D341Med (cell line): ENCODE measurements at places on chromosomes 5 and 9.
A peak's percentile ranks its signal among the peaks of the same experiment; 100 is the strongest.

- DNase-seq = no peak
Observed at GRCh38 chr9:114799441-114799840, 6.4 kb downstream of the TNFSF15 start.

DNA sequence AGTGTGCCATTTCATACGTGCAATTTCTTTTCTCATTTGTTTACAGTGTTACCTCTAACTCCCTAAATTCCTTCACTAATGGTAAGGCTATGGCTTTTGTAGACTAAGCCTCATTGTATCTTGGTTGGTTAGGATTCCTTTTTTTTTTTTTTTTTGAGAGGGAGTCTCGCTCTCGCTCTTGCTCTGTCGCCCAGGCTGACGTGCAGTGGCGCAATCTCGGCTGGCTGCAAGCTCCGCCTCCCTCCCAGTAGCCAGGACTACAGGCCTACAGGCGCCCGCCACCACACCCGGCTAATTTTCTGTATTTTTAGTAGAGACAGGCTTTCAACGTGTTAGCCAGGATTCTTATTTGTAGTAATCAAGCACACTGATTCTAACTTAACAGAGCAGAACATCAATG, 57.7 kb downstream of the SPEF2 start:
- no peak for DNase-seq

GRCh38 chr9:73116031-73116430, 35.6 kb upstream of the ANXA1 start:
- no peak for DNase-seq

DNA sequence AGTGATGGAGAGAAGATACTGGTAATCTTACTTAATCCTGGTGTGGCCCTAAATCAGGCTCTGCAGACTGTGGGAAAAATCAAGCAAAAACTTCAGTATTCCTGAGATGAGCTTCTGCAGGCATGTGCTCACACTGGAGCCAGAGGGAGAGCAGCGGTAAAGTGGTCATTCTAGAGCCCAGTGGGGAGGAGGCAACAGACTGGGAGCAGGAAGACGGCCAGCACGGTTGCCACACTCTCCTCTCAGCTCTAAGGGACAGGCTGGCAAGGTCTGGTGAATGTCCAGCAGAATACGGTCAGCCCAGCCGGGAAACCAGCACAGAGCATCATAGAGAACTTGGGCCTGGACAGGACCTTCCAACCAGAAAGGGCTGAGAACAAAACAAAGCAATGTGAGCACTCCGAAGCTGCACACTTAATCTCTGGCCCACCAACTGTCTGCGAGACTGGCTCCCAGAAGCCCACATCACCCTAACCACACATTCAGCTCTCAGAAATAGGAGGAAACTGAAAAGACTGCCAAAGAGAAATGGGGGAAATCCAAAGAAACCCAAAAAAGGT, 30.3 kb downstream of the MED27 start:
- no peak for DNase-seq

GRCh38 chr5:139474890-139475791, 4.3 kb downstream of the SMIM33 start:
- no peak for DNase-seq

DNA sequence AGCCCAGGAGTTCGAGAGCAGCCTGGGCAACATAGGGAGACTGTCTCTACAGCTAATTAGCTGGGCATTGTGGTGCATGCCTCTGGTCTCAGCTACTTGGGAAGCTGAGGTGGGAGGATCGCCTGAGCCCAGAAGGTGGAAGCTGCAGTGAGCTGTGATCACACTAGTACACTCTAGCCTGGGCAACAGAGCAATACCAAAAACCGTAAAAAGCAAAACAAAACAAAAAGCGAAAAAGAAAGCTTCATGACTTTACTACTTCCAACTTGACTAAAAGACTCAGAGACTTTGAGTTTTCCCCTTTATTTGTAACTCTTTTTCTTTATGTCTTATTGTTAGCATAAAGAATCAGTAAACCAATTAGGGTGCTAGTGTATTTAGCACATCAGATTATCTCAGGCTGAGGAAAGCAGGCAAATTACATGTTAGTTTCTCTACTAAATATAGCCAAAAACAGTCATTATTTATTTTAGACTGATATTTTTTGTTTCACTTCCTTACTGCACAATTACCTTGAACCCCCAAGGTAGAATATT, 5.4 kb downstream of the RAD17 start:
- DNase-seq = no peak

DNA sequence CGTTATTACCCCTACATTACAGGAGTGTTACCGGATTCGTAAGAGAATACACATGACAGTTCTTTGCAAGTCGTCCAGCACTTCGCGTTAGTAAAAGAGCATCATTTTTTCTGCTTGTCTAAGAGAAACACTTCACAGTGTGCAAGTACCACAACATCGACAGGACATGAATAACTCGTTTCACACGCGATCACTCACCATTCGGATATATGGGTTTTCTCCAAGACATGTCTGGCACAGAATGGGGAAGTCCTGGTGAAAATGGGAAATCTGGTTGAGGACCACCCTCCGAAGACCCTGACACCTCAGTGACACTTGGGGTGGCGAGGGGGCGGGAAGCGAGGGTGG, 642 bp downstream of the RBM22 start:
- no peak for DNase-seq

DNA sequence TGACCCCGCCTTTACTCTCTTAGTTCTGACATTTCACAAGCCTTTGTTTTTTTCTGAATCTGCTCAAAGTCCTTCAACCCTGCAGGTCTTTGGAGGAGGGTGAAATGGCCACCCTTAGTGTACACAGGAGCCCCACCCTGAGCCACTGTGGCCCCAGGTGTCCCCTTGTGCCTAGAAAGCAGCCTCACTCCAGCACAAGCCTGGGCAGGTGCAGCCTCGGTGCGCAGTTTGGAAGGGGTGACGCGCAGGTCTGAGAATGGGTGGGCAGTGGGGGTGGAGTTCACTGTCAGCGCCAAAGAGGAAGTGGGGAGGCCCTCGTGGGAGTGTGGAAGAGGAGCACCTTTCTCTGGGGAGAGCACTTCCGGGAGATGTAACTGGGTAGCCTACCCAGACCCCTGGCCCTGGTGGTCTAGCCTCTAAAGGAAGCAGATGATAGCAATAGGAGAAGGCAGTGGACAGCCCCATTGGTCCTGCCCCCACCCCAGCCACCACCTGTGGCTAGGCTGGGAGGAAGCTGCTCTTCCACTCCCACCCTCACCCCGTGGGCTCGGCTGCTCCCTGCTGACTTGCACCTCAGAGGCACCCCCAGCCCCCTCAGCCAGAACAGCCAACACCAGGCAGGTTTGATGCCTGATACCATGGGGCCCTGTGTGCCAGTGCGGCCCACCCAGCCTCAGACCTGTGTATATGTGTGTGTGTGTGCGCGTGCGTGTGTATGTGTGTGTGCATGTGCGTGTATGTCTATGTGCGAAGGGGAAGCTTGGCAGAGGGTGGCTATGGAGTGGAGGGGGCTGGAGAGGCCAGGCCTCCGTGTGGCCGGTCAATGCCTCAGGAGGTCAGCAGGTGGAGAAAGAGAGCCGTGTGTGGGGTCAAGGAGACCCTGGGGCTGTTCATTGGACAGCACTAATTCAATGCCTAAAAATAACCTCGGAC, 16.8 kb upstream of the DAB2IP start:
- no peak for DNase-seq

DNA sequence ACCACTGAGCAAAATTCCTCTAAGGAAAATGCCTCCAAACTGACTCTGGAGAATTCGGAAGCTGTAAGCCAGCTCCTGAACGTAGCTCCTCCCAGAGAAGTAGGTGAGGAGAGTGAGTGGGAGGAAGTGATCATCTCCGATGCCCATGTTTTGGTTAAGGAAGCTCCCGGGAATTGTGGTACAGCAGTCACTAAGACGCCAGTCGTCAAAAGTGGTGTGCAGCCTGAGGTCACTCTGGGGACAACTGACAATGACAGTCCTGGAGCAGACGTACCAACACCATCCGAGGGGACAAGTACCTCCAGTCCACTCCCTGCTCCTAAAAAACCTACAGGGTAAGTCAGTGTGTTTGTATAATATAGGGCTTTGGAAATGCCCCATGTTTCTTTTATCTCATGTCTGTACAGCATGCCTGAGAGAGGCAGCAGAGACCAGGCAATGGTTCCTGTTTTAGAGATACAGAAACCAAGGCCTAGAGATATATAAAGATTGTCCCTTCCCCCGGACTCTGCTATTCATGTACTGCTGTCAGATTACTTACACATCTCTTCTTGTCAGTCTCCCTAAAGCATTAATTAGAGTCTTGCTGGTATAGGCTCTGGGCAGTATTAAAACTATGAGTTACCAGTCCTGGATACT, 23.9 kb downstream of the HMGXB3 start:
- no peak for DNase-seq

GRCh38 chr5:81488862-81489261, 94.9 kb upstream of the ACOT12 start:
- DNase-seq = no peak

- no peak for DNase-seq
Observed at GRCh38 chr5:143398053-143398355, 5.5 kb downstream of the NR3C1 start.

- no peak for DNase-seq
Observed at GRCh38 chr5:66880401-66880800, 284.2 kb downstream of the MAST4 start.

GRCh38 chr5:93831449-93831848, 90.0 kb upstream of the POU5F2 start:
- DNase-seq = no peak

GRCh38 chr9:128643519-128644300, 12.9 kb downstream of the DYNC2I2 start:
- peak; percentile 36 for DNase-seq

- DNase-seq = peak; percentile 24
Observed at GRCh38 chr9:13439685-13440476, 160.4 kb upstream of the MPDZ start.
